HT1080 (cell line): ENCODE measurements at places on chromosomes 7 and 10. TPM values are rescaled to one million over a fixed set of nuclear protein-coding genes. Genes with fewer than 3 reads are reported as not detected.

- no peak for DNase-seq
Measured at GRCh38 chr10:75718991-75719390, 287.6 kb downstream of the LRMDA start.

DNA sequence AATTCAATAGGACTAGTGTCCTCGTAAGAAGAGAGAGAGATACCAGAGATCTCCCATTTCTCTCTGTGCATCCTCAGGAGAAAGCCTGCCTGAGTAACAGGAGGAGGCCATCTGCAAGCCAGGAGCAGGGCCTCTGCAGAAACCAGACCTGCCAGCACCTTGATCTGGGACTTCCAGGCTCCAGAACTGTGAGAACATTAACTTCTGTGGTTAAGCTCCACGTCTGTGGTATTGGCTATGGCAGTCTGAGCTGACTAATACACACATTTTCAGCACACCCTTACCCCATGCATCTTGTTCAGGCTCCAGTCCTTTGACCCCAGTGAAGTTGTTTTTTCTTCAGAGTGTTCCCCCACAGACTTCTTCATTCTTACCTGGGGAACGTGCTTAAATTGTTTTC, 3.1 kb upstream of the CRTAC1 start:
- DNase-seq, result no peak

- DNase-seq, result no peak
Measured at GRCh38 chr10:23481363-23481961, 42.6 kb downstream of the OTUD1 start.

DNA sequence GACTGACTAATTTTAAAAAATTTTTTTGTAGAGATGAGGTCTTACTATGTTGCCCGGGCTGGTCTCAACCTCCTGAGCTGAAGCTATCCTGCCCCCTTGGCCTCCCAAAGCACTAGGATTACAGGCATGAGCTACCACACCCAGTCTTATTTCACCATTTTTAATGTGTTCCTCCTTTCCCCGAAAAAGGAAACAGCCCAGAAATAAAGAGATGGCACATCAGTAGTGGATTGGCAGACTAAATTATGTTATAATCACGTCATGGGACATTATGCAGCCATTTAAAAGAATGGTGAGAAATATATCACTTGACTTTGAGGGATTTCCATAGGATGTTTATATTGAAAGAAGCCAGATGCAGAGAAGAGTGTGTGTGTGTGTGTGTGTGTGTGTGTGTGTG, 40.5 kb downstream of the CAPZA2 start:
- DNase-seq, result no peak

- DNase-seq, result no peak
Measured at GRCh38 chr7:17822547-17823173, 117.6 kb downstream of the SNX13 start.

GRCh38 chr7:151794508-151795167, 82.3 kb downstream of the PRKAG2 start:
- DNase-seq, result peak; percentile 64

DNA sequence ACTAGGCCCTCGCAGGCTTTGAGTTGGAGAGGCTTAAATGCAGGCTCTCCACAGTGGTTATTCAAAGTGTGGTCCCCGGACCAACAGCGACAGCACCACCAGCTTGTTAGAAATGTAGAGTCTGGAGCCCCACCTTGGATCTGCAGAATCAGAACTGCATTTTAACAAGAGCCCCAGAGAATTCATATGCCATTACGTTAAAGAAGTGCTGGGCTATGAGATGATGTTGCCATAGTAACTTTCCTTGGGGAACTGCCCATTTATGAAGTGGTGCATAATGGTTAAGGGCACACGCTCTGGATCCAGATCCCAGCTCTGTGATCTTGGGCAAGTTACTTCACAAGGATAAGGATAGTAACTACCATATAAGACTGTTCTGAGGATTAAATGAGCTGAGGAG, 48.9 kb downstream of the ZCCHC24 start:
- DNase-seq, result no peak

GRCh38 chr10:77090381-77091356, 546.9 kb downstream of the KCNMA1 start:
- no peak for DNase-seq

DNA sequence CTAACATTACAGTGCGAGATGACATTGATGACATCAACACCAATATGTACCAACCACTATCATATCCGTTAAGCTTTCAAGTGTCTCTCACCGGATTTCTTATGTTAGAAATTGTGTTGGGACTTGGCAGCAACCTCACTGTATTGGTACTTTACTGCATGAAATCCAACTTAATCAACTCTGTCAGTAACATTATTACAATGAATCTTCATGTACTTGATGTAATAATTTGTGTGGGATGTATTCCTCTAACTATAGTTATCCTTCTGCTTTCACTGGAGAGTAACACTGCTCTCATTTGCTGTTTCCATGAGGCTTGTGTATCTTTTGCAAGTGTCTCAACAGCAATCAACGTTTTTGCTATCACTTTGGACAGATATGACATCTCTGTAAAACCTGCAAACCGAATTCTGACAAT, 4.3 kb downstream of the GPR22 start:
- no peak for DNase-seq

DNA sequence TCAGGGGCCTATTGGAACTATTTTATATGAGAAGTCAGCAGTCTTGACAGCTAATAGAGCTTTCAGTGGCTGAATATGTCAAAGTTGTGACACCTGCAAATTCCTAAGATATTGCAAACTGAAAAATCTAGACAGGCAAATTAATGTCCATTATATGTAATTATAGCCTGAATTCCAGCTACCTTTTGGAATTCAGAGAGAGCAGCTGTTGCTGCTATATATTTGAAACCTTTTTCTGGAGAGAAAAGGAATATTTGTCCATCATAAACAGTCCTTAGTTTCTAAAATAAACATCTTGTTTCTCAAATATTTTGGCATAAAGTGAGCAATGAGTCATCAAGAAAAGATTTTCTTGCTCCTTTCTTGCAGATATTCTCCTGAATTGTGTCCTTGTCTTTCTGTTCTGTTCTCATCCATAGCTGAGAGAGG, 408.9 kb upstream of the SEMA3D start:
- DNase-seq, result peak; percentile 31

DNA sequence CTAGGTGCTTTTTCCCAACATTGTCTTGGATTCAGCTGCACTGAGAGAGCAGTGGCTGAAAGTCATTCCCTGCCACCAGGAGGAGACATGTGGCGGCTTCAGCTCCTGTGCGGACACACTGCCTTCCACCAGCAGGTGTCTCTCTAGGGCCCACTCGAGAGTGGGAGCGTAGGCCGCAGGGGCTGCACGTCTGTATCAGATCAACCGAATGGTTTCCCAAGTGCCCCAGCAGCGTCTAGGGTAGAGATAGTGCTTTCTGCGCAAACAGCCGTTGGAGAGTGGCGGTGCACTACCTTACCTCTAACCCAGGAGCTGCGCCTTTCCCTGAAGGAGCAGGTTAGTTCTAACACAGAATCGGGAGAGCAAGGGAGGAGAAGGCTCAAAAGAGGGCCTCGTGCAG, 31.7 kb downstream of the PAPOLB start:
- peak; percentile 42 for DNase-seq

DNA sequence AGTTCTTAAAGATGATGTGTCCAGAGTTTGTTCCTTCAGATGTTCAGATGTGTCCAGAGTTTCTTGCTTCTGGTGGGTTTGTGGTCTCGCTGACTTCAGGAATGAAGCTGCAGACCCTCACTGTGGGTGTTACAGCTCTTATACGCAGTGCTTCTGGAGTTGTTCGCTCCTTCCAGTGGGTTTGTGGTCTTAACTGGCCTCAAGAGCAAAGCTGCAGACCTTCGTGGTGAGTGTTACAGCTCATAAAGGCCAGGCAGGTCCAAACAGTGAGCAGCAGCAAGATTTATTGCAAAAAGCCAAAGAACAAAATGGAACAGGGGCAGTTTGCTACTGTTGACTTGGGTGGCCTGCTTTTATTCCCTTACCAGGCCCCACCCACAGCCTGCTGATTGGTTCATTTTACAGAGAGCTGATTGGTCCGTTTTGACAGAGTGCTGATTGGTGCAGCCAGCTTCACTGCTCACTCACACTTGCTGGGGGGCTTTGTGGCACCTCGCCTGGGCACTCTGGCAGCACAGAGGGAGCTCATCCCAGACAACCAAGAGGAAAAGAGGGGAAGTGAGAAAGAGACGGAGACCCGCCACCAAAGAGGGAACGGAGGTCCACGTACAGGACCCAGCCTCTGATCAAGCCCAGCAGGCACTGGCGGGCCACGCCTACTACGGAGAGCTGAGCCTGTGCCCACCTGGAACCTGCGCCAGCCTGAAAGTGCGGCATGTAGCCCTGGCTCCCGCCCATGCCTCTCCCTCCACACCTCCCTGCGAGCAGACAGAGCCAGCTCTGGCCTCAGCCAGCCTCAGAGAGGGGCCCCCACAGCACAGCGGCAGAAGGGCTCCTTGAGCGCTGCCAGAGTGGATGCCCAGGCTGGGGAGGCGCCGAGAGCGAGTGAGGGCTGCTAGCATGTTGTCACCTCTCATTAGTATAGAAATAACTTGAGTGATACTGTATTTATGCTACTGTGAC, 55.8 kb upstream of the SEMA3C start:
- DNase-seq, result no peak

- no peak for DNase-seq
Measured at GRCh38 chr10:26647602-26648244, 49.8 kb upstream of the PDSS1 start.

DNA sequence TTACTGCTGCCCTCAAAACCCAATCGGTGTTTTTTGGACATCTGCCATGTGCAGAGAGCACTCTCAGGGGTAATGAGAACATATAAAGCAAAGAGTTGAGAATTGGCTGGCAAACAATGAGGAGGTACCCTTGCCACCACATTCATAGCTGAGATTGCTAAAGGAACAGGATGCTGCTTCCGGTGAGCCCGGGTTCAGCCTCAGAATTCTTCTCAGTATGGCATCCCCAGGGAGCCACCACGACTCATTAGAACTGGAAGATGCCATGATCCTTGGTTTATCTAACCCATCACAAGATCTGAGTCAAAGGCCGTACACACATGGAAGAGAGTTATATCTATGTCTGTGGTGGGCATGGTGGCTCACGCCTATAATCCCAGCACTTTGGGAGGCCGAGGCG, 174.4 kb downstream of the ARID5B start:
- DNase-seq, result no peak

The VSTM4 gene
- 2.2 and 2.7 TPM in 2 replicates for total RNA-seq

The SLC35G1 gene
- 12.4 and 15.0 TPM in 2 replicates for total RNA-seq

The CLCN1 gene
- total RNA-seq, result not detected in 2 replicates

The SYT15 gene
- total RNA-seq, result 0.07 and 0.08 TPM in 2 replicates

The COBL gene
- 1.2 TPM in 2 replicates for total RNA-seq

The ELMO1 gene
- 6.2 and 12.3 TPM in 2 replicates for total RNA-seq

The EBF3 gene
- not detected in 2 replicates for total RNA-seq

The CRHR2 gene
- total RNA-seq, result not detected in 2 replicates

The PRSS2 gene
- not detected in 2 replicates for total RNA-seq
